ENCODE measurements at places on chromosomes 3 and 15.

DNA sequence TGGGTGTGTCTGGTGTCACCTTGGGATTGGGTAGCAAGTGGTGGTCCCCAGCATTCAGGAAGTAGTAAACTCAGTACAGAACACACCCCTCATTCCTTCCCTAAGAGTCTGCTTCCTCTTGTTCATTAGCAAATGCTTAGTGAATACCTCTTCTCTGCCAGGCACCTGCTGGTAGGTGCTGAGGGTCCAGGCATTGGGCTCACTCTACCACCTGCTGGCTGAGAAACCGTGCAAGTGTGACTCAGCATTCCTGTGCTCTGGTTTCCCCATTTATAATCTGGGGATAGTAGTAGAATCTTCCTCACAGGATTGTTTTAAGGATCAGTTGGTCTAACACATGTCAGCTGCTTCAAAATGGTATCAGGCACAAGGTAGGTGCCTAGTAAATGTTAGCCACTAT lies 4.8 kb downstream of the SHF start:
- DNase-seq = no peak

DNA sequence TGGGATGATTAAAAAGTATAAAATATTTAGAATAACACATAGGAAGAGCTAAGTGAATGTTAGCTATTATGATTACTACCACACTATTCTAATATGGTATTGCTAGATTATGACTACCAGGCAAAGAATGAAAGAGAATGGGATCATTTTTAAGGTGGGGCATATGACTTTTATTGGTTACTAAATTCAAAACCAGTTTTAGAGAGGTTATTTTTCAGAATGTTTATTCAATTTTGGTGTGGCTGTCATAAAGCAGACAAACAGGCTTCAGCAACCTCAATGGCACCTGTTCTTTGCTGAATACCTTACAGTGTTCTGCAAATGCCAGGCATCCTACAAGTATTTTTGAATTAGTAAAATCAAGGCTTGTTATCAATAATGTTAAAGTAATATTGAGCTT lies 12.8 kb downstream of the SPTSSB start:
- DNase-seq = no peak

DNA sequence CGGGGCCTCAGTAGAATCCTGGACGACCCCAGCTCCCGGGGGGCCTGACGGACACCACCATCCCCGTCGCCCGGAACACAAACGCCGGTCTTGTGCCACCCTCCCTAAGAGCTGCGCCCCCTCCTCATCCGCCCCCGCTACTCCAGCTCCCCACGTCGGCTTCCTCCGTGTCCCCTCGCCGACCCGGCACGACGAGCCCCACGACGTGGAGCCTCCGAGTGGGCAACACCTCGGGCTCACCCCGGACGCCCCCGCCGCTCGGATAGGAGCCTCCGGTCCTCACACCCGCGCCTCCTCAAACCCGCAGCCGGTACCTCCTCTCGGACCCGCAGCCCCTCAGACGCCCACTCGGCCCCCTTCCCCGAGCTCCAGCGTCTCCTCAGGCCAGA lies 525 bp downstream of the NPTN start:
- peak; percentile 5 for DNase-seq

DNA sequence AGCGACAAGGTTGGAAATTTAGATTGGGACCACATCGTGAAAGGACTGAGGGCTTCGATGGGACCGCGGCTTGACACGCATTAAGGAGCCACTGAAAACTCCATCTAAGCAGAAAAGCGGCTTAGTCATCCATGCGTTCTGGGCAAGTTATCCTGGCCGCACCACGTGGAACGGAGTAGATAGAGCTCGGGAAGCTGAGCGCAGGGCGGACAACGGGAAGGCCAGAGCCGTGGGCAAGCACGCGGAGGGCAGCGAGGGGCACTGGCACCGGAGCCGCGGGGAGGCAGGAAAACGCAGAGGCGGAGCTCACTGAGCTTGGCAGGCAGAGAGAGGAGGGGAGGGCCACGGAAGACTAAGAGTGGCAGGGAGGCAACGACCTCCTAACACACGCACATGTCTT lies 61.3 kb upstream of the VGLL4 start:
- no peak for DNase-seq

- DNase-seq = no peak
Observed at GRCh38 chr3:185647134-185647879, 61.2 kb downstream of the SENP2 start.

- DNase-seq = no peak
Observed at GRCh38 chr3:99852851-99853250, 35.2 kb downstream of the CMSS1 start.

DNA sequence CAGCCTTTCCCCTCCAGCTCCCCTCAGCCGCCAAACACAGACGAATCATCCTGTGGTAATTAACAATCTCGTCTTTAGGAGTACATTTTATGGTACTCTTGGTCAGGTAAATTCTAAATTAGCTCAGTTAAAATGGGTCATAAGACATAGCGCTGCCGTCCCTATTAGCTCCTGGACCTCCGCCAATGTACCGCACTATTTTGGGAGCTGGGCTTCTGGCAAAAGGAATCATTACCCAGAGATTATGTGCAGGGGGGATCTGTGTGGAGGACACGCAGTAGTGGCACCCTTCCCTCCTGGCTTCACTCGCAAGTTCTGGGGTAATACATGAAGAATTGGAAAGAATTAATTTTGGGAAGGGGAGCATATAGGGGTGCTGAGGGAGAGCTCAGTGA lies 68.6 kb upstream of the ONECUT1 start:
- no peak for DNase-seq

DNA sequence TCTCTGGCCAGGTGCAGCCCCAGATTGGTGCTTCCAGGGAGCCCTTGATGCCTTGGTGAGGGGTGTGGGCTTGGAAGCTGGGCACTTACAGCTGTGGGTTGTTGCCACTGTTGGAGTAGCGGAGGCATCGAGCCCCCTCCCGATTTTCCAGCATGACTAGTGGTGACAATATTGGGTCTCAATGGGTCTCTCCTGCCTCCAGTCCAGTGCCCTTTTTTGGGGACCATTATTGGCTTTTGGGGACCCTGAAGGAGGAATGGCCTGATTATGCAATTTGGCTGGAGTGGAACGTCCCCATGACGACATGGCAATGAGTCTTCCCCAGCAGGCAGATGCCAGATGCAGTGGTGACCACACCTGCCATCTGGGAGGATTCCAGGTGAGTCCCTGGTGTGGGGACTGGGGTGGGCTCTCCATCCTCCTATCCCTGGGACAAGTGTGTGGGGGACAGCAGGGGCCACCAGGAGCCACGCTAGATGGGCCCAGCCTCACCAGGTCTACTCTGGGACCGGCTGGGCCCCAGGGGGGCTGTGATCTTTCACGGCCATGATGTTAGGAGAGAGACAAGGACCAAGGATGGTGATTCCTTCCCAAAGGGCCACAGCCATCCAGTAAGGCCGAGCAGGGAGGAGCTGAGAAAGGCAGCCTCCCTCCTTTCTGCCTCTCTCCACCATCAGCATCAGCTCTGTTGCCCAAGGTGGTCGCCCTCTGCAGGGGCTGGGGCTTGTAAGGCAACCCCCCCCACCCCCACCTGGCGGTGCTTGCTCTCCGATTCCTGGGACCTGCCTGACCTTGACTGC lies 196.8 kb downstream of the GOLGA6L6 start:
- no peak for DNase-seq

- no peak for DNase-seq
Observed at GRCh38 chr15:90326441-90326840, 25.6 kb upstream of the ZNF774 start.

DNA sequence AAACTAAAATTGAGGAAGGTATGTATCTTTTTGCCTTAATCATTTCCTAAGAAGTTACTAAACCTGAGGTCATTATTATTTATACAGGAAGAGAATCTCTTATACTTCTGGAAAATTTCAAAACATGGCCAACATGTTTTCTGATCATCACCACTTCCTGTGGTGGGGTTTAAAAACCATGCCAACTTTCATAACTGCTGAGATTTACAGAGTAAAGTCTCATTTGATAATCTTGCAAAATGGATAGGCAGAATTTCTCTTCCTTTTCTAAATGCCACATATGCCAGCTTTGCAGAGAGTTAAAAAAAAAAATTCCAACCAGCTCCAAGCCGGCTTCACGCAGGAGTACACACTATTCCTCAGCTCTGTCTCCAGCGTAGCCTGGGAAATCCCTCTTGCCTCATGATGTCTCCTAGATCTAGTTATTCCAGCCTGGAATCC lies 124.3 kb upstream of the SPRED1 start:
- DNase-seq = no peak

GRCh38 chr3:194685718-194686413 lies at the start of gene FAM43A:
TSS of gene FAM43A (plus strand) at chr3:194685883. CDS start at chr3:194686827, 944 bp downstream.
- peak; percentile 55 for DNase-seq

DNA sequence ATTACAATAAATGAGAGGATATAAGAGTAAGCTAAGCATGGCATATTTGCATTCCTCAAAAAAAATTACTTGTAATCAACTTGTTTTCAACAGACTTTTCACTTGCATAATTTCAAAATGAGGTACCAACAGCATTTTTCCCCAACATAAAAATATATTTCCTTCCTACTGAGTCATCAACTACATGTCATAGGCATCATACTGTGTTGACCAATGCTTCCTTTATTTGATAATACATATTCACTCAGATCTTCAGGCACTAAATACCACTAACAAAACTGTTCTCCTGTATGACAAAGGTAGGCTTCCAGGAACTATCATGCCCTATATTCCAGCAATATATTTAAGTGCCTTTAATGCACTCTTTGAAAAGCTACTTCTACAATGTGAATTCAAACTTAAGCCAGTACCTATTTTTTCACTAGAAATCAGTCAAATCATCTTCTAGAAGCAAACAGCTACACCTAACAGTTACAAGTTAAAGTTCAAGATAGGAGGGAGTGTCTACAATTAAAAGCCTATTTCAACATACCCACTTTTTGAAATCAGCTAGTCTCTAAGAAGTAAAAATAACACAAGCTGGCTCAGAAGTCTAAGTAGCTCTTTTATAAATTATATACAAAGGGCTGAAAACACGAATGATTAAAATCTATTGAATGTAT lies 11.3 kb downstream of the ADAM10 start:
- no peak for DNase-seq

DNA sequence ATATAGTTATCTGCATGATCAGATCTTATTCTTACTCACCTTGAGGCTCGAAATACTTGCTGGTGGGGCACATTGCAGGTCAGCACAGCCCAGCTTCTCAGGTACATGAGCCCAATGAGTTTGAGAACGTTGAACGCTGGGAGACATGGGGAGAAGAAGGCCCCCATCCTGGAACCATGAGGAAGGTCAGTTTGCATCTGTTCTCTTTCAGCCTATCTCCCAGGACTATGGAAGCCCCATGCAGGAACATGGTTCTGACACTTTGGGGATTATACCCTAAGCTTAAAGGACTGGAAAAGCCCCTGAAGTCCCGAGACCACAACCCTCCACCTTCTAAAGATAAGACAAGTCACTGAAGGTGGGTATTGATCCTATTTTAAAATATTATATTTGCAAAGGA lies 17.4 kb upstream of the STARD5 start:
- no peak for DNase-seq

GRCh38 chr15:71447328-71448250 lies 332.3 kb downstream of the THSD4 start:
- no peak for DNase-seq

GRCh38 chr3:146929696-146930095 lies 324.6 kb upstream of the PLSCR5 start:
- no peak for DNase-seq

GRCh38 chr3:71874618-71875017 lies 89.7 kb upstream of the PROK2 start:
- DNase-seq = no peak

GRCh38 chr3:69819282-69819681 lies 80.0 kb downstream of the MITF start:
- DNase-seq = no peak

DNA sequence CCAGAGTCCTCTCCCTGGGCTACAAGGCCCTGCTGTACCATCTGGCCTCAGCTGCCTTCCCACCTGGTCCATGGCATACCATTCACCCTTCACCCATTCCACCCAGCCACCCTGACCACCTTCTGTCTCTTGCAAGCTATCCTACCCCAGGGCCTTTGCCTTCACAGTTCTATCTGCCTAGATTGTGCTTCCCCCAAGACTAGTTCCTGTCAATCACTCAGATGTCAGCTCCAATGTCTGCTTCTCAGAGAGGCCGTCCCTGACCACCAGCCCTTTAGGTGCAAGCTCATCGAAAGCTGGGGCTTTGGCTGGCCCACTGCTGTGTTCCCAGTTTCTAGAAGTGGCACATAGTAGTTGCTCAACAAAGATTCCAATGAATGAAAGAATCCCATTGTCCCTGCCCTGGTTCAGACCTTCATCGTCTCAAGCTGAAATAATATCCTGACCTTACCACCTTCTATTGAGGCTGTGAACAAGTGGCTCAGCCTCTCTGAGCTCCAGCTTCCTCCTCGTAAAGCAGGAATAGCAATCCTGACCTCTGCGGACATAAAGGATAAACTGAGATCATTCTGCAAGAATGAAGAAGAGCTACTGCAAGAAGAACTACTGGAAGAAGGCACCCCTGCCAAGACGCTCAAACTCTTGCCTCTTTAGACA lies 15.8 kb downstream of the EFCAB12 start:
- no peak for DNase-seq

- DNase-seq = no peak
Observed at GRCh38 chr3:145704020-145704419, 457.0 kb downstream of the PLOD2 start.

- no peak for DNase-seq
Observed at GRCh38 chr3:16464511-16465148, 48.9 kb downstream of the RFTN1 start.

DNA sequence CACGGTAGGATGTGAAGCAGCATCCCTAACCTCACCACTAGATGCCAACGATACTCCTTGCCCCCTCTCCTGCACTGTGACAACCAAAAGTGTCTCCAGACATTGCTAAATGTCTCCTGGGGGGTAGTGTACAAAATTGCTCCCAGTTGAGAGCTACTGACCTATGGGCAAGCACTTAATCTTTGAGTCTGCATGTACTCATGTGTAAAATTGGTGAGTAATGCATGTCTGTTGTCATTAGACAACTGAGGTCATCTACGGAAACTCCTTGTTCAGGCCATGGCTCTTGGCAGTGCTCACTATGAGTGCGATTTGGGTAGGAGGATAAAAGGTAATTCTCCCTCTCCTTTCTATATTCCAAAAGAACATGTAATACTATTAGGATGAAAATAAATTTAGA lies 29.2 kb downstream of the PDHB start:
- DNase-seq = no peak

DNA sequence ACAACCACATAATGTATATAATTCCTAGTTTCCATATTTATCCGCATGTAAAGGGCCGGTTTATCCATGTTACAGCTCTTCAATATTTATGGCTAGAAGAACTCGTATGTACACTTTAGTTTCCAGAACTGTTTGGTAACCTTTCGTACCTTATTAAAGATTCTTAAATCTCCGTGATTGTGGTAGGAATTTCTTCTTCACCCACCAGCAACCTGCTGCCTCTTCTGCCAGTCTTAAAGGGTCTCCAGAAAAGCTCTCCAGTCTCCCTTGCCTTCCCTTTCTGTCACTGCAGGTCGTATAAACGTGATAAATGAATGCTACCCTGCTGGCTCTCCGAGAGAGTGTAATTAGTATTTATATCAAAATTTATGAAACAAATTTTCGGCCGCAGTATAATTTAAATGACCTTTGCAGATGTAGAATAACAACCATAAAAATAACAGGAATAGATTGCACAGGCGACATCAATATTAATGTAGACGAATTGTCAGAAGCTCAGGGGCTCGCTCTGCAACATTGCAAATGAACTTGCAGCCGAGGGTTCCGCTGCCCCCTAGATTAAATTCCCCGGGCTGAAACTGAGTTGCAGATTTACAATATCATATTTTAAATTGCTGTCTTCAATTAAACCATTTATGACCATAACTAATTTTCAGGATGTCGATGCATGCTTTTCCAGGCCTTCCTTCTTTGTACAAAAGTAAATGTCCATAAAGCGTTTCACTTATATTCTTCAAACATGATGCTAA lies 5.4 kb downstream of the ZIC1 start:
- no peak for DNase-seq

- no peak for DNase-seq
Observed at GRCh38 chr3:15616053-15616452, 14.5 kb downstream of the BTD start.
